ENCODE measurements at places on chromosomes 2 and 18.

DNA sequence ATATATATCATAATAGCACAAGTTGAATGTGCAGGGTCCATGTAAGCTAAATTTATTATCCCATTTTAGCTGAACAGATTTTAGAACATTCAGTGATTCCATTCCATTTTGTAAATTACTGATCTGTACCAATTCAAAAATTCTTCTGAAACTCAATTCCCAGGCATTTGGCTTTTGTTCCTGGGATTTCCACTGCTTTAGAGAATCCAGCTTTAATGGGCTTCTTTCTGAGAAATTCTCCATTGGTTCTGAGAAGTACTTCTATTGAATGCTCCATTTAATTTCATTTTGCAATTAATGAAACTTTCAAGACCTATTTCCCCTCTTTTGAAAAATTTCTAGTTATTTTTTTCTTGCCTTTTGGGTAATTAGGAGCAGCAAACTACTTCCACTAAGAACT, 36.8 kb downstream of the BCL2 start:
- DNase-seq, result no peak

DNA sequence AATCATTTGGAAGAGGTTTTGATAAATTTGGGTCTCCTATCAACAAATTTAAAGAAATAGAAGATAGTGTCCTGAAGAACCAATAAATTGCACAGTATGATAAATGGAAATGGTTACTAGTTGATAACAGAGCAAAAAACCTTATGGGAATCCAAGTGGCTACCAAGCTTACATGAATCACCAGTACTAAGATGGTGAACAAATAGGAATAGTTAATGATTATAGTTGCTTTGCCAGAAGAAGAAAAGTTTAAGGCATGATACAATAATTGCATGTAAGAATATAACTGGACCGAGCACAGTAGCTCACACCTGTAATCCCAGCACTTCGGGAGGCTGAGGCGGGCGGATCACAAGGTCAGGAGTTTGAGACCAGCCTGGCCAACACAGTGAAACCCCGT, 19.6 kb upstream of the INO80D start:
- DNase-seq, result no peak

DNA sequence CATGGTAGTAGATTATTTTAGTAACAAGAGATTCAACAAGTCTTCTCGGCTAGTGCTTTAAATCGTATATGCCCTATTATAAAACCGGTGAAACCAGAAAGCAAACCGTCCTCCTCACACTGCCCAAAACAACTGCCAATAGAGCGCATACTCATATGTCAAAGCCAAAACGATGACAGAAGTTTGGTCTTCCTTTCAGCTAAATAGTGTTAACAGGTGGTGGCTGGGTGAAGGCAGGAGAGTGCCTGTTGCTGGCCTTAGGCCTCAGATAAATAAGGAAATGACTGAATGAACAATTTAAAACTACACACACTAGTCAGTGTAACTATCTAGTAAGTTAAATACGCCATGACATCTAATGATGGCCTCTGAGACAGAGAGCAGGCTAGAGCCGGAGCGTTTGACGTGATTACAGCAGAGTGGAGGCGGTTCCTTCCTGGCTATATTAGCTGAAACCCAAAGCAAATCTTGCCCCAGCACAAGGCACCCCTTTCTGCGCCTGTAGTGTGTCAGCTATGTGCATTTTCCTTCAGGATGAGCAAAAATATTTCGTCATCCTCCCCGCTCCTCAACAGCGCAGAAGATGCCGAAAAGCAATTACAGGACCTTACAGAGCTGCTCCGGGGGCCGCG, 1.6 kb downstream of the LONRF2 start:
- no peak for DNase-seq

GRCh38 chr18:23934252-23934651, 80.3 kb upstream of the TTC39C start:
- DNase-seq, result no peak

DNA sequence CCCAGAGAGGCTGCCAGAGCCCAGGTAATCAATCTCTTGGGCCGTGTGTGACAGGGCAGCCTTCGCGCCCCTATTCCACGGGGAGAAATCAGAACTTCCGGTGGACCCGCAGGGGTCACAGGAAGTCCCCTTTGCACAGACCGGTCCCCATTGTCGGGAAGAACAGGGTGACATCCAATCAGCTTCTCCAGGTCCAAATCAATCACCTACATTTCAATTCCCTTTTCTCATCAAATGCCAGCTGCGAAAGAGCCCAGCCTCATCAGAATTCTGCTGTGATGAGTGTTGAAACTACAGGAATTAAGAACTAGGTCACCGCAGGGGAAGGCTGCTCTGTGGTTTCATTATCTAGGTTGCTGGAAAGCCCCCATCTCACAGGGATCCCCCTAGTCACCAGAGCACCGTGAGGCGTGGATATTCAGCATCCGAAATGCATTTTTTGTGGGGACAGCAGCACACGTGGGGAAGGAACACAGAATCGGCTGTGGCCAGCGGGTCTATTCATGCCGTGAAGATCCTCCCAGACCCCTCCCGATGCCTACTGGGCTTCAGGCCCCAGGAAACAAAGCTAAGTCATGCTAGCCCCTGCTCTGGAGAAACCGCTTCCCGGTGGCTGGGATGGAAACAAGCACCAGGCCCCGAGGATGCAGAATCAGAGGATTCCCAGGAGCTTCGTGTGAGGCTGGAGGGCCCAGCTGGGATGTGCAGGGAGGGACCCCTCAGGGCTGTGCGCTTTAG, 193.7 kb upstream of the ID2 start:
- no peak for DNase-seq

- no peak for DNase-seq
Measured at GRCh38 chr2:57880446-57880845, 166.2 kb upstream of the VRK2 start.

DNA sequence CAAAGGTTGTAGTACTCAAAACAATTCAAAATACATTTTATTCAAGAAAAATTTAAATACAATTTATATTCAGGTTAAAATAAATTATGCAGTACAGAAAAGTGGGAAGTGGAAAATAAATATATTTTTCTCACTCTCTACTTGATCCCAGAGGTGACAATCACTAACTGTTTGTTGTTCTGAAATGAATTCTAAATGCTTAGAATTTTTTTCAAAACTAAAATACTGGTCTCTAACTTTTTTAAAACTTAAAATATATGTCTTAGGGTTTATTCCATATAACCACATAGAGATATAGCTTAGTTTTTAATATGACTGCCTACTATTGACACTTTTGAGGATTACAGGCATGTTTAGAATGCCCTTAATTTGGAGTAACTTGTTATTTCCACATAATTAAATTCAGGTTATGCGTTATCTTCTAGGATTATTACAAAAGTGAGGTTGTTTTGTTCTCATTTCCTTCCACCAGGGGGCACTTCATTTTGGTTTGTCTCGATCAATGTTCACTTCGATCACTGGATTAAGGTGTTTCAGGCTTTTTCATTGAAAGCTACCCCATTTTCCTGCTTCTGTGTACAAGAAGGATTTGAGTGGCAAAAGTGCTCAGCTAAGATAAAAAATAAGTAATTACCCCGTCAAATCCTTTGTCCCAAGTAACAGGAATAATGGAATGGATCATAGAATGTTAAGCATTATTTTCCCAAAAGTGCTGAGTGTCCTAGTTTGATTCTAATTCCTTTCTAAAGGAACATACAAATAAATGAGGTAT, 27.1 kb upstream of the TFPI start:
- peak; percentile 22 for DNase-seq

GRCh38 chr18:57941841-57942489, 102.1 kb upstream of the NEDD4L start:
- no peak for DNase-seq

- no peak for DNase-seq
Measured at GRCh38 chr2:207167099-207167923, 1.6 kb upstream of the KLF7 start.

DNA sequence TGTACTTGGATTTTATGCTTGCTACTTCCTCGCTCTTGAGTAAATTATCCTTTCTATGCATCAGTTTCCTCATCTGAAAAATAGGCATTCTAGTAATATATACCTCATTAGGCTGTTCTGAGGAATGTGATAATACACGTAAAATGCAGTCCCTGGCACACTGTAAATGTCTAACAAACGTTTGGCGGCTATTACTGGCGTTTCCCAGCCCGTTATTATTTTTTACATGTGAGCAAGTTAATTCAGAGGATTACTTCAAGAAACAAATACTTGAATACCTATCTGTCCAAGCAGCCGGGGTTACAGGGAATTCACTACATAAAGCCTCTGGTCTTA, 586 bp upstream of the C2orf49 start:
- no peak for DNase-seq

GRCh38 chr2:46848447-46848846, 67.2 kb downstream of the MCFD2 start:
- DNase-seq, result no peak

DNA sequence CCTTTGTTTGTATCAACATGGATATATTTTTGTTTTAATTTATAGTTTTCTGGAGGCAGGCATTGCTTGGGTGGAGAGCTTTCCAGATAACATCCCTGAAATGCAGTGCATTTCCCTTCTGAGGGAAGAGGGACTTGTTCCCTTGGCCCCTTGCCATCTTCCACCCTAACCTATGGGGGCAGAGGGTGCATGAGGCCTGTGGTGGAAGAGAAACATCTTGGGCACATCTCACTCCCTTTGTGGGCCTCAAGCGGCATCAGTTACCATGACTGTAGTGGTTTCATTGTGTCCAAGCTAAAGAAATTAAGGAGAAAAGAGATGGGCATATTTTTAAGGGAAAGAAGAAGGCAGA, 5.3 kb upstream of the RPL37A start:
- DNase-seq, result no peak

GRCh38 chr18:23822590-23823385, 133.5 kb downstream of the LAMA3 start:
- DNase-seq, result no peak

- no peak for DNase-seq
Measured at GRCh38 chr18:80068571-80069272, 34.5 kb downstream of the RBFA start.

DNA sequence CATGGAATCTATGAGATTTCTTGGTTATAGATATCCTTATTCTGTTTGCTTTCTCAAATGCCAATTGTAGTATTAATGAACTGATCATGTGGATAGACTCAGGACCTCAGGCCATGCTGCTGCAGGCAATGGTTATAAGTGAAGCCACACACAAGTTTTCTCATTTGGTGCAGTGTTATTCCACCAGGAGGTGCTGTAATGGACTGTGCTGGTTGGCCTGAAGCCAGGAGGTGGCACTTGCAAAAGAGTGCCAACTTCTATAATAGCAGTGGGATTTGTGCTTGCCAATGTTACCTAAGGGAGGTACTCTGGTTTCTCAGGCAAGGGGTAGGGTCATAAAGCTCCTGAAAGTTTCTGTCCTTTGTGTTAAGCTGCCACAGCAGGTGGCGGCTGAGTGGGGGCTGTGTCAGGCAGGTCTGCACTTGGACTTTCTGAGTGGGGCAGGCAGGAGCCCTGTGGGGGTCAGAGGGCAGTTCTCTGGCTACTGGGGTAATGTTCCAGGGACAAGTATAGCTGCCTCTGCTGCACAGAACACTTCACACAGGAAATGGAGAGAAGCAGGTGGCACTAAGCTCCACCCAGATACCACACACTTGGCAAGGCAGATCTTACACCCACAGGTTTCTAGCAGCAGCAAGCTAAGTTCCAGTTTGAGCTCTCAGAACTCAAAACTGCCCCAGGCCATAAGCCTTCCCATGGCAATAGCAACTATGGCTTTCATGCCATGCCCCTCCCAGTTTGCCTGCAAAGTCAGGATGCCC, 352.6 kb upstream of the CWC22 start:
- DNase-seq, result no peak

GRCh38 chr18:62767321-62767720, 52.0 kb downstream of the PHLPP1 start:
- no peak for DNase-seq

GRCh38 chr2:62794791-62795190, 89.3 kb downstream of the EHBP1 start:
- DNase-seq, result no peak

- DNase-seq, result no peak
Measured at GRCh38 chr2:110858135-110858725, 125.9 kb downstream of the ACOXL start.

GRCh38 chr2:64865073-64865830, 123.9 kb upstream of the SLC1A4 start:
- peak; percentile 61 for DNase-seq

DNA sequence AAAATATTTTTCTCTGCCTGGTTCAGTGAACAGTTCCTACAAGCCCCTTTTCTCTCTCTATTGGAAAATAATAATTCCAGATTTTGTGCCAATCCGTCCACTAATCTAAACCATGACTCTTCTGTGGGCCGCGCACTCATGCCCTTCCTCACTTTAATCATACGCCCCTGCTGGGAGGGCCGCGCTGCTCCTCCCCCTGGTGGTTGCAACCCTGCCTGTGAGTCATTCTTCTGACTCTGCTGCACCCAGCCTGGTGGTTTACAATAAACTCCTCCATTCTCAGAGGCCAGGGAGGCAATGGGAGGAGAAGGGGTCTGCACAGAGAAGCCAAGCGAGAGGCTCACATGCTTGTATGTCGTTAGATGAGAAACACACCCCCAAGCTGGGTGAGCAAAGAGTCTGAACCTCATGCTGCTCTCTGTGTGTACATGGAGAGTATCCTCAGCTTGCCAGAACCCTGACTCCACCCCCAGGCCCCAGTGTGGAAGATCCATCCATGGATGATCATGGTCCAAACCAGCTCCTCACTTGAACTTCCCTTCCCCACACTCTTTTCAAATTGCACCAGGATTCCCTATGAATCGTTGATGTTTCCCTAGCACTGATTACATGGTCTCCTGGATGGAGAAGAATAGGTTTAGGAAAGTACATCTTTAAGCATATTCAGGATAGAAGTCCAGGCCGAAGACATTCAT, 228.9 kb downstream of the ANKRD30B start:
- DNase-seq, result no peak

All from progenitor cell of endocrine pancreas (in vitro differentiated cells).